ENCODE measurements at places on chromosomes 11 and 22.

DNA sequence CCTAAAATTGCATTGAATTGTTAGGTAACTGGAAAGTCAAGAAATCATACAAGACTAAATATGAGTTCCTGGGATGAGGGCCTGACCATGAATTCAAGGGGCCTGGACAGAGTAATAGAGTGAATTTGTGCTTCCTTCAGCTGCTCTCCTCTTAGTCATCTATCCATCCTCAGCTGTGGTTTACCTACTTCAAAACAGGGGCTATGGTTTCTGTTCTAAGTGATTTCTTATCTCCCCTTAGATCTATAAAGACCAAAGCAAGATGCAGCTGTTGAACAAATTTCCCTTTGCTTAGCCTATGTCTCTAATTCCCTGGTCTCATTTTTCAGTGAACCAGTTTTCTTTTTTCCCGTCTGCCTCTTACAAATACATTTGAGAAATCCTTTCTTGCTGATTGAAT lies 428.5 kb downstream of the FAM181B start:
- DNase-seq, result no peak

DNA sequence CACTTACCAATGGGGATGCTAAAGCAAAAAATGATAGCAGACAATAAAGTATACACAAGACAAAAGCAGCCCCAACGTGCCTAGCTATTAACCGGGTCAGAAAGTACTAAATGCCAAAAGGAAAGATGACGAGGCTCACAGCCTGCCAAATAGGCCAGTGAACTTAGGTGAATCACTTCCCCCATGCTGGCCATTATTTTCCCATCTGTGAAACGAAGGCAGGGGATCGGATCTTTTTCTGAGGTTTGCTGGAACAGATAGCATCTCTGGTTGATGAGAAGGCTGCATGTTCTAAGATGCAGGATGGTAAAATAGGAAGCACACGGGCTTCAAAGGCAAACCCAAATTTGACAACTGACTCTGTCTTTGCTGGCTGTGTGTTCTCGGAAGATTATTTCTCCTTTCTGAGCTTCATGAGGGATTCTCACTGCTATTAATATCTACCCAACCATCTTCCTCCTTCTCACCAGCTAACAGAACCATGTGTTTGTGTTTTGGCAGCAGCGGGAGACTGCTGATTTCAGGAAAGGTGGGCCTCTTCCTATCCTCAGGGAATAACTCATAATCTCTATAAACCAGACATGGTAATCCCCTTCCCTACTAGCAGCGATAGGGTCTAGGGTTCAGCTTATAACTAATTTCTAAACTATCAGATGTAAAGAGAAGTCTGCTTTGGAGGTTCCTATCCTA lies 390.7 kb downstream of the LARGE1 start:
- DNase-seq, result peak; percentile 42

- DNase-seq, result no peak
Measured at GRCh38 chr11:94550513-94550912, 6.8 kb downstream of the FUT4 start.

DNA sequence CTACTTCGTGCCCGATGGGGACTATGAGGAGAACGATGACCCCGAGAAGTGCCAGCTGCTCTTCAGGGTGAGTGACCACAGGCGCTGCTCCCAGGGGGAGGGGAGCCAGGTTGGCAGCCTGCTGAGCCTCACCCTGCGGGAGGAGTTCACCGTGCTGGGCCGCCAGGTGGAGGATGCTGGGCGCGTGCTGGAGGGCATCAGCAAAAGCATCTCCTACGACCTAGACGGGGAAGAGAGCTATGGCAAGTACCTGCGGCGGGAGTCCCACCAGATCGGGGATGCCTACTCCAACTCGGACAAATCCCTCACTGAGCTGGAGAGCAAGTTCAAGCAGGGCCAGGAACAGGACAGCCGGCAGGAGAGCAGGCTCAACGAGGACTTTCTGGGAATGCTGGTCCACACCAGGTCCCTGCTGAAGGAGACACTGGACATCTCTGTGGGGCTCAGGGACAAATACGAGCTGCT lies 751 bp downstream of the FIBIN start:
- no peak for DNase-seq

DNA sequence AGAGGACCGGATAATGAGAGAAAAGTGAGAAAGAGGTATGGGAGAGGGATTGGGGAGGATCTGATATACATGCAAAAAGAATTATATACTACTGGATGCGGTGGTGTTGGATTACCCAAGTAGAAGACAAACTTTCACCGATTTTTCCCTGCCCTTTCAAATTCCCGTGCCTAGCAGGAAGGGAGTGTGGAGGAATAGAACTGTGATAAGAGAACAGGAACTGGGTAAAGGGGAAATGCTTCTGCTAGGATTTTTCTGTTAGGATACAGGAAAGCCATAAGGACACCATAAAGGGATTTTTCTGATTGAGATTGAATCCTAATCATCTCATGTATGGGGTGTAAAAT lies 480 bp upstream of the MTMR2 start:
- DNase-seq, result no peak

GRCh38 chr22:23248583-23248982 lies 68.3 kb downstream of the BCR start:
- DNase-seq, result no peak

DNA sequence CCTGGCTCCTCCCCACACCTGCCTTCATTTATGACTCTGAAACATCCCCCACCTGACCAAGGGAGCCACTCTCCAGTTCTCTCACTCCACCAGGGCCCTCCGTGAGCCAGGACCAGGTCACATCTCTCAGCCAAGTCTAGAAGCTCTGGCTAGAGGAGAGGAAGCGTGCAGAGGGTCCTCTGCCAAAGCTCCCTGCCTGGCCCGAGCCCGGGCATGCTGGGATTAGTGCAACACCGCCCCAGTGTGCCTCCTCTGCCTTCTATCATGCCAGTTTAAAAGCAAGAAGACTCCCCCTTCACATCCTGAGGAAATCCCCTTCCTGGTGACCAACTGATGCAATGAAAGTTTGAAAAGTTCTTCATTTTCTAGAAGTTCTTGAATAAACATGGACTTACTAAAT lies 23.5 kb downstream of the TP53AIP1 start:
- no peak for DNase-seq

GRCh38 chr11:41456269-41456668 lies 3.2 kb downstream of the LRRC4C start:
- no peak for DNase-seq

DNA sequence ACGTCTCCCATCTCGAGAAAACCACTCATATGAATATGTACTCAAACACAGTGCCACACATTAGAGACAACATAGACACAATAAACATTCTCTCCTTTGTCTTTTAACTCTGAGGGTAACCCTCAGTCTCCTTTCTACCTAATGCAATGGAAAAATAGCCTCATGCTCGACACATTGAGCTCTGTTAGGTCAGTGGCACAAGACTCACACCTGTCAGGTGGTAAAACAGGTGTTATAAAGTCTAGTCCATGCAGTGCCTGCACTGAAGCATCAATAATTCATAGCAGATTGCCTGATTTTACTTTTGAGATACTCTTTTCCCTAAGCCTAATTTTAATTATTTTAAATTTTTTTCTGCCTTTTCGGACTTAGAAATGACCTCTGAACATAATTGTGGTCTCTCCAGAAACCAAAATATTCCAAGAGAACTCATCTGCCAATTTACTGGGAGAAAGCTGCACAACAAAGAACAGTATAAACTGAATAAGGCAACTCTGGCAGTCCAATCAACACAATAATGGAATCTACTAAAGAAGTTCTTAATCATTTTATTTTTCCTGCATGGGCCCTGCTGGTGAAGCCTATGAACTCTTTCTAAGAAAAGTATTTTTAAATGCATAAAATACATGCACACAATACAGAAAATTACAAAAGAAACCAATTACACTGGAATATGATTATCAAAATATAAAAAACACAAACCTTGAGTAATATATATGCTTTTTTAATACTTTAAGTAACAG lies 9.9 kb downstream of the RDX start:
- no peak for DNase-seq

DNA sequence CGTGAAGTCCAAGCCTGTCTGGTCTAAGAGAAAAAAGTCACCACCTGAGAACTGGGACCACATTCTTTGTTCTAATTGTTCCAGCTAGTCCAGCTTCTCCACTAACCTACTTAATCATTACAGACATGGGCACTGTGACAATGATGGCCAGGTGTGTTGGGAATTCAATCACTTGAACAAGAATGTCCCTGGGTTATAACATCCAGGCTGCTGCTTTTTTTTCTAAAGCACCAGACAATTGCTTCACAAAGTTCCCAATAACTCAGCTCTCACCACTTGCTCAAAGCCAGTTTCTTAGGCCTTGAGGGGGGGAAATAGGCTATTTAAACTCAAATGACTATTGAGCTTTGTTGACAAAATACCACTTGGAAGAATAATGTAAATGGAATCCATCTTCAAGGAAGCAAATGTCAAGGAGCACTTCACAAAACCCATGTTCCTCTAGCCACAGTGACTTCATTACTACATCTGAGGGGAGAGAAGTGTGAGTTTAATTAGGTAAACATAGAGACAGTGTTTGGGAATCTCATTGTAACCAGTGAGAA lies 80.3 kb downstream of the ME3 start:
- no peak for DNase-seq

DNA sequence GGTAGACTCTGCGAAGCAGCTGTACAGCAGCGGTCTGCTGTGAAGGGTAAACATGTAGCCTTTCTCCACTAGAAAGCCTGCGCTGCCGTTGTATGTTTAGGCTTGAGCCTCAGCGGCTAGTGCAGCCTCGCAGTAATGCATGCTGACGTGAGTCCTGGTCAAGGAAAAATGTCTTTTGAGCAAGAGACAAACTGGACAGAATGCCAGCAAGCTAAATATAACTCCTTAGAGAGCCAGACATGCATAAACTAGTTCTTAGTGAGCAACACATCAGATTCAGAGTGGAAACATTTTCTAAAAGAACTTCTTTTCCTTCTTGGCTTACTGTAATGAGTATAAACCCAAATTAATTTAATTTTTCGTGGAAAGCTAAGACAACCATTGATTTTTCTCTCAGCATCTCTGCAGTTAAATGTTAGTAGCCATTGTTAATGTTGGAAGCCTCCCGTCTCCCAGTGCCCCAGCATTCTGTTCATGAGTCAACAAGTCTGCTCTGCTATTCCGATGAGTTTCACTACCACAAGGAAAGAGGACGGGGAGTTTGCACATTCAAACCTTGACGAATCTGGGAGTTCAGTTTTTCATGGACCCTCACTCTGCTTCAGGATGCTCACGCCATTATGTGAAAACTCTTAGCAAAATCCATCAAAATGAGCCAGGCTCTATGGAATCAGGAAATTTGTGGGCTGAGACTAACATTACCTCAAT lies 51.4 kb downstream of the JAM3 start:
- peak; percentile 85 for DNase-seq

- no peak for DNase-seq
Measured at GRCh38 chr11:104876861-104877431, 21.3 kb downstream of the CASP12 start.

DNA sequence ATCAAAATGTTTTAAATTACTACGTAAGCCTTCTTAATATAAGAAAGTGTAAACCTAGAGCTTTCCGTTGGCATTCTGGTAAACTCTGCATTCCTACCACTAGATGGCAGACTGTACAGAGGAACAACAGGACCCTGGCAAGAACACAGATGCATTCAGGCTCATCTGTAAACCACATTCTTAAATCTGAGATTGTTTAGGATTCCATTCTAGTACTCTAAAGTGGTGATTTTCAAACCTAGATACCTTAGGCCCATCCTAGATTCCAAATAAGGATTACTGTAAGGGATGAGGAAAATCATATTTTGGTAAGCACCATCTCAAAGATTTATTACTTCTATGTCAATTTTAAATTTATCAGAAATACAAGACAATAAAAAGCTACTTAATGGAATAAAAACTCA lies 26.9 kb downstream of the PICALM start:
- peak; percentile 81 for DNase-seq

- DNase-seq, result peak; percentile 20
Measured at GRCh38 chr11:93059117-93059957, 89.9 kb downstream of the MTNR1B start.

GRCh38 chr11:72124046-72124445 lies 11.5 kb upstream of the FOLR3 start:
- no peak for DNase-seq

GRCh38 chr11:94028436-94028835 lies 7.3 kb downstream of the HEPHL1 start:
- no peak for DNase-seq

GRCh38 chr11:134522782-134523570 lies 110.9 kb upstream of the B3GAT1 start:
- no peak for DNase-seq

DNA sequence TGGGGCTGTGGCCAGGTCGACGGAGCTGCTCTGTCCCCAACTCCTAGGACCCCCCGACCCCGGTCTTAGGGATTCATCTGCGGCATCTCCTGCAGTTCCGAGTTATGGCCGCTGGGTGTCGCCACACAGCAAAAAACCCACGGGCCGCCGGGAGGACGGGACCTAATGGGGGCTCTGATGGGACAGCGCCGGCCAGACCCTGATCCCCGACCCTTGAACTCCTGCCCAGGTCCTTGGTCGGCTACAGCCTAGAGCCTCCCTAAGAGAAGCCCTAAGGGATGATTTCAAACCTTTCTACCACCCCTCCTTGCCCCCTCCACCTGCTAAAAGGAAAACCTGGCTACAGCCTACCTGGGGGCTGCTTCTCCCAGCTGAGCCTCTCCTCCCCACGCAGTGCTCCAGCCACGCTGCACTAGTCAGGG lies 30.8 kb upstream of the LRRC10B start:
- DNase-seq, result no peak

GRCh38 chr11:77442394-77443053 lies 31.4 kb downstream of the PAK1 start:
- DNase-seq, result no peak

DNA sequence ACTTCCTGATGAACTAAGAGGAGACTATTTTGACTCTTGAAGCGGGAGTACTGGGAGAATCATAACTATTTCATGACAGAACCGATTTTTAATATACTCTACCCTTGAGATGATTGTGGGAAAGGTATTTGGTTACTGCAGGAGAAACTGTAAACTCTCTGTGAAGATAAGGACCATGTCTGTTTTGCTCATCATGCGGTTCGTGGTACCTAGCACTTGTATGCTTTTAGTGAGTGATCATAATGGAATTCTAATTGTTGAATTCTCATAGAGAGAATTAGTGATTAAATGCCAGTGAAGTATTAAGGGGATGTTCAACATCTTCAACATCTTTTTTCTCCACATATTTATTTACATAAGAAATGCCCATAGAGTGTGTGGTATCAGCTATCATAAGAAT lies 11.4 kb downstream of the AASDHPPT start:
- DNase-seq, result no peak

GRCh38 chr11:32172848-32173834 lies 82.3 kb downstream of the RCN1 start:
- peak; percentile 25 for DNase-seq

- DNase-seq, result no peak
Measured at GRCh38 chr11:47991894-47992293, 11.5 kb downstream of the PTPRJ start.

GRCh38 chr11:35104655-35105054 lies 34.3 kb upstream of the CD44 start:
- no peak for DNase-seq

Data from GM04504 (cell line).